Karpas-422 (cell line): ENCODE measurements at places on chromosomes 4 and X. TPM values are rescaled to one million over a fixed set of nuclear protein-coding genes. Genes with fewer than 3 reads are reported as not detected.

The ANTXR2 gene
- total RNA-seq, result not detected in 2 replicates

The PAK3 gene
- total RNA-seq, result not detected in 2 replicates

The FABP2 gene
- total RNA-seq, result not detected in 2 replicates

The JCHAIN gene
- 51.0 and 77.5 TPM in 2 replicates for total RNA-seq

The DOK7 gene
- total RNA-seq, result 1.6 and 10.4 TPM in 2 replicates

The RRH gene
- 0.40 TPM in 1 of 2 replicates, not detected in the other for total RNA-seq

The DCAF4L1 gene
- 0.36 and 0.56 TPM in 2 replicates for total RNA-seq

The FAT4 gene
- 7.4 and 12.2 TPM in 2 replicates for total RNA-seq

The CHIC2 gene
- 103 and 116 TPM in 2 replicates for total RNA-seq

The TRIM75 gene
- total RNA-seq, result not detected in 2 replicates

The PPARGC1A gene
- total RNA-seq, result 0.14 TPM in 1 of 2 replicates, not detected in the other

The TRAM1L1 gene
- total RNA-seq, result not detected in 2 replicates

The TIGD2 gene
- total RNA-seq, result 4.4 and 7.2 TPM in 2 replicates

The SEC31A gene
- total RNA-seq, result 48.1 and 70.2 TPM in 2 replicates

The RENBP gene
- total RNA-seq, result 0.22 and 0.26 TPM in 2 replicates

The CXCL10 gene
- not detected in 2 replicates for total RNA-seq

The CLDN2 gene
- not detected in 2 replicates for total RNA-seq

The FAM149A gene
- 1.9 and 2.8 TPM in 2 replicates for total RNA-seq

The S100P gene
- total RNA-seq, result not detected in 2 replicates

The MTNR1A gene
- total RNA-seq, result not detected in 2 replicates

The FRAS1 gene
- total RNA-seq, result not detected in 2 replicates

The CSN1S1 gene
- total RNA-seq, result not detected in 2 replicates

The SPP1 gene
- total RNA-seq, result not detected in 2 replicates

The PWWP3B gene
- total RNA-seq, result not detected in 2 replicates

The FHIP1A gene
- total RNA-seq, result not detected in 2 replicates

The SMIM43 gene
- total RNA-seq, result not detected in 2 replicates

The TMPRSS11D gene
- not detected in 2 replicates for total RNA-seq

The CABS1 gene
- not detected in 2 replicates for total RNA-seq

The CISD2 gene
- total RNA-seq, result 53.8 and 70.3 TPM in 2 replicates
